M059J (cell line): ENCODE measurements at places on chromosomes 4 and X. TPM values are rescaled to one million over a fixed set of nuclear protein-coding genes. Genes with fewer than 3 reads are reported as not detected.

CENPC gene
- total RNA-seq: 6.2 and 9.6 TPM in 2 replicates

NEUROG2 gene
- not detected in 2 replicates for total RNA-seq

TTC29 gene
- total RNA-seq: 0.07 and 0.49 TPM in 2 replicates

NUP62CL gene
- total RNA-seq: not detected in 2 replicates

PNCK gene
- total RNA-seq: not detected in 2 replicates

CXCL5 gene
- total RNA-seq: 0.62 and 0.74 TPM in 2 replicates
